ENCODE measurements at places on chromosomes 1 and 21. TPM values are rescaled to one million over a fixed set of nuclear protein-coding genes. Genes with fewer than 3 reads are reported as not detected.
A peak's percentile ranks its signal among the peaks of the same experiment; 100 is the strongest.

Gene KIFAP3
- 10.8 TPM for total RNA-seq

DNA sequence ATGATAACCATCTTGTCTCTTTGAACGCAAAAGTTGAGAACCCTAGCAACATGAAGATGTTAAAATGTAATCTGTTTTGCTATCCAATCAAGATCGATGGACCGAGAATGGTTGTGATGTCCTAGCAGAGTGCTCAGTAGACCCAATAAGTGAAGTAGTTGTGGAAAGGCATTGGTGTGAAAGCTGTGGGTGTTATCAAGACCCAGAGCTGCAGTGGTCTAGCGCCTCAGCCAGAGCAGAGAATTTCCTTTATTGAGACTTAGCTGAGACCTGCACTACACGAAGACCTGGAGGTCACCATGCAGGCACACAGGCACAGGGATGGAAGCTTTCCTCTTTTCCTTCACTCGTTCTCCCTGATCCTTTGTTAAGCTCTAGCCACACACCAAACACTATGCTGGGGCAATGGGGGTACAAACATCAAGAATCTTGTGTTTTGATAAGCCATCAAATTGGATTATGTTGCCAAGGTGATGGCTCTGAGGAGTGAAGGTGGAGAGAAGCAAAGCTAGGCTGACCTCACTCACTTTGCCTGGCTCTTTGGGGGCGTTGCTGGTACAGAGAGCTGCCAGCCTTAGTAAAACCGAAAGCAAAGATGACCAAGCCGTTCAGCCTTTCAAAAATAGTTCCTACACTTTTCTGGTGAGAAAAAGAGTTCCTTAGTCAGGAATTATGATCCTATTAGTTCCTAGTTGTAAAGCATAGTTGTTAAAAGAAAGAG lies 24.1 kb downstream of the METTL13 start:
- no peak for DNase-seq

Gene MROH7
- total RNA-seq: 1.1 TPM

GRCh38 chr1:53367503-53368313 lies 39.8 kb upstream of the LRP8 start:
- no peak for DNase-seq

DNA sequence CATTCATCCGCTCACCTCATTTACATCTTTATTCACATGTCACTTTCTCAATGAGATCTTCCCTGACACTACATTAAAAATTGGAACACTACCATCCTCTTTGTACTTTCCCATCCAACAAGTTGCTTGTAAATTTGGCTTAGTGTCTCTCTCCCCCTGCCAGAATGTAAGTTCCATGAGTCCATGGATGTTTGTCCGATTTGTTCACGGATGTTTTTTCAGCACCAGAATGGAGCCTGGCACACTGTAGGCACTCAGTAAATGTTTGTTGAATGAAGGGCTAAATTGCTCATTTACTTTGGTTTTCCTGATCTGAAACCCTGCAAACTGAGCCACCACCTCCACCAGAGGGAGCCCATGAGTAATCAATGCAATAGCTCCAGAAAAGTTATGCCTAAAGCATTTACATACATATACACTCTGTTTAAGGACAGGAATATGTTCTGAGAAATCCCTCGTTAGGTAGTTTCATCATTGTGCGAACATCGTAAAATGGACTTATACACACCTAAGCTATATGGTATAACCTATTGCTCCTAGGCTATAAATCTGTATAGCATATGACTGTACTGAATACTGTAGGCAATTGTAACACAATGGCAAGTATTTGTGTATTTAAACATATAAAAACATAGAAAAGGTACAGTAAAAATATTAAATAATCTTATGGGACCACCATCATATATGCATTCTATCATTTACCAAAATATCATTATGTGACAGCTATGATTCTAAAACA lies 2.8 kb upstream of the EYA3 start:
- DNase-seq: peak; percentile 57

DNA sequence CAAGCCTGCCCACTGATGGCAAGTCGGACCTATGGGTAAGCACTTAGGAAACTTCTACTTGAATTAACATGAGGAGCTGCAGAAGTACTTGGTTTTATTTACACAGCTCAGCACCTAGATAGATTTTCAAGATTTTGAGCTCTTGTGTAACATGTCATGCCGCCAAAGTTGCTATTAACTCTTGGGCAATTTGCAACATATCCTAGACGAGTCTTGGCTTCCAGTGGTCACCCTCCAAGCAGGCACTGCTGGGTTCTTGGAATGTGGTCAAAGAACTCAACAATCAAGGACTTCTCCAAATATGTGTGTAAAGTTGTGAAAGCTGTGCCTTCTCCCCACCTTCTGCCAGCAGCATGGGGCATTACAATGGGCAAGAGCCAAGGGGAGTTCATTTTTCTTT lies 17.8 kb upstream of the GUCA2B start:
- DNase-seq: no peak

DNA sequence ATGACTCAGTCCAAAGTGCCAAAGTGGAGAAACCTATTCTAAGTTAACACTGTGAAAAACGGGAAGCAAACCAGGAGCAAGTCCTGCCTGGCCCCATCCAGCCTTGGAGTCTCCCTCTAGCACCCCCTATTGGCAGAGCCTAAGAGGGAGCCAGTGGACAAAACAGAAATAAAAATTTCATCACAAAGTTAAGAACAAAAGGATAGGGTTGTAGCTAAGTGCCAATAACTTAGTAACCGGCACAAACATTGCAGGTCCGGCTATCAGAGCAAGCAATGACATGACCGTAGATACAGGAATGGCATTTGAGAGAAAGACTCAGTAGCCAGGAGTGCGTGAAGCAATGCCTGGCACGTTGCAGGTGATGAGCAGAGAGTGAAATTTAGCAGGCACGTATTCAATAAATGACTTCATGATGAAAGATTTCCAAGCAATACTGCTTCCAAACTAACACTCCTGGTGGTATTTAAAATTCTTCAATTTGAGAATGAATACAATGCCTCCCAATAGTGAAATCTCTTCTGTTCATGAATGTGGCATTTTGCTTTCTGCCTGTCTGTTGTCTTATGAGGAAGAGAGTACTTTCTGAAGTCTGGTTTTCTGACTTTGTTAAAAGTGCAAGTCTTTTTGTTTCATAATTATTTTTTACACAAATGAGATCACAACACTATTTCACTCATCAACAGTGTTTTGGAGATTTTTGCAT lies 391.0 kb downstream of the OMA1 start:
- peak; percentile 13 for DNase-seq
